Mesothelial cell of epicardium (in vitro differentiated cells): ENCODE measurements at places on chromosomes 1 and 21.

DNA sequence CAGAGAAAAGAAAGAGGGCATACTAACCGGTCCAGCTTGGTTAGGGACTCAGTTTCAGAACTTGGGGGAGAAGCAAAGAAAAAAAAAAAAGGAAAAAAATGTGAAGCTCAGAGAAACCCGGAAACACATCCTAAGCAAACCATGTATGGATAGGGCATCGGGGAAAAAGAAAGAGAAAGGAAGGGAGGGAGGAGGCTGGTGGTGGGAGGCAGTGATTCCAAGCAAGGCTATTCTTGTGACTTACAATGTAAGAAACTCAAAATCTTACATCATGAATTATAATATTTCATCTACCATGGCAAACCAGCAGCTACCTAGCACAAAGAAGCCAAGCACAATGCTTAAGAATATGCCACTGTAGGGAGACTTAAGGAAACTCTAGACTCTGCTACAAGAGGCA lies 60.3 kb downstream of the UBR4 start:
- H3K4me1 ChIP-seq, result no peaks in the 10 kb centered on the region
- no peak overlapping the region for H3K4me3 ChIP-seq

- H3K36me3 ChIP-seq, result no peaks in the 10 kb centered on the region
- H3K4me1 ChIP-seq, result peaks cover 22% of the 10 kb centered on the region
- peaks cover 1% of the 10 kb centered on the region for H3K27me3 ChIP-seq
- no peak overlapping the region for H3K27ac ChIP-seq
- no peak for DNase-seq
- H3K4me3 ChIP-seq, result no peak overlapping the region
Observed at GRCh38 chr21:34707876-34708325, 39.1 kb downstream of the CLIC6 start.

DNA sequence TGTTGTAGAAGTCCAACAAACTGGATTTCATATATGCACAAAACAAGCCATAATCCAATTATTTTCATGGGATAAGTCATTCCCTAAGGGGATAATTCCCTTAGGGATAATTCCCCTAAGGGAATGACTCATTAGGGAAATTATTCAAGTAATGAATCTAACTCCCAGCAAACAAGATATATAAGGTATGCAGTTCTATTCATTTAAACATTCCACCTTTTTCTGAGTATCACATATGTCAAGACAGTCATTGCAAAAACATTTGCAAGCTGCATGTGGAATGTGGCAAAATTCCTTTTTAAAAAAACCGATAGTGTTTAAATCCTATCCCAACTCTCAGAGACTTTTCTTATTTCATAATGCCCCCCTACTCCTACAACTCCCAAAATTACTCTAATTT lies 131.2 kb downstream of the AKT3 start:
- H3K4me3 ChIP-seq, result no peak overlapping the region
- H3K27me3 ChIP-seq, result no peaks in the 10 kb centered on the region
- no peak for DNase-seq

DNA sequence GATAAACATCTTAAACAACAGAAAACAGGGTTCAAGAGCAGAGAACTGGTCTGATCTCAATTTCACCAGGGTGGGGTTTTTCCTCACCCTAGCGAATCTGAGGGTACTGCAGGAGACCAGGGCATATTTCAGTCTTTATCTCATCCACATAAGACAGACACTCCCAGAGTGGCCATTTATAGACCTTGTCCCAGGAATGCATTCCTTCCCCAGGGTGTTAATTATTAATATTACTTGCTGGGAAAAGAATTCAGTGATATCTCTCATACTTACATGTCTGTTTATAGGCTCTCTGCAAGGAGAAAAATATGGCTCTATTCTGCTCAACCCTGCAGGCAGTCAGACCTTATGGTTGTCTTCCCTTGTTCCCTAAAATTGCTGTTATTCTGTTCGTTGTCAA lies 84.1 kb downstream of the LYPLAL1 start:
- H3K27me3 ChIP-seq, result no peaks in the 10 kb centered on the region
- H3K27ac ChIP-seq, result no peak overlapping the region
- peaks cover 35% of the 10 kb centered on the region for H3K36me3 ChIP-seq
- no peak overlapping the region for H3K4me3 ChIP-seq
- DNase-seq, result no peak

GRCh38 chr1:20367116-20367585 lies 76.5 kb downstream of the VWA5B1 start:
- H3K27me3 ChIP-seq, result peaks cover 96% of the 10 kb centered on the region
- peaks cover 8% of the 10 kb centered on the region for H3K4me1 ChIP-seq
- H3K27ac ChIP-seq, result no peak overlapping the region

- H3K27ac ChIP-seq, result no peak overlapping the region
- no peak overlapping the region for H3K4me3 ChIP-seq
- no peaks in the 10 kb centered on the region for H3K27me3 ChIP-seq
- DNase-seq, result no peak
- no peaks in the 10 kb centered on the region for H3K4me1 ChIP-seq
Observed at GRCh38 chr1:226957714-226958113, 17.6 kb downstream of the COQ8A start.

- DNase-seq, result no peak
- no peaks in the 10 kb centered on the region for H3K36me3 ChIP-seq
- no peaks in the 10 kb centered on the region for H3K27me3 ChIP-seq
- H3K4me3 ChIP-seq, result no peak overlapping the region
- no peak overlapping the region for H3K27ac ChIP-seq
Observed at GRCh38 chr1:157380523-157380922, 171.8 kb downstream of the FCRL5 start.

- no peak overlapping the region for H3K27ac ChIP-seq
- H3K4me1 ChIP-seq, result peaks cover 12% of the 10 kb centered on the region
- no peaks in the 10 kb centered on the region for H3K36me3 ChIP-seq
- DNase-seq, result no peak
- H3K27me3 ChIP-seq, result peaks cover 7% of the 10 kb centered on the region
Observed at GRCh38 chr1:57319165-57319564, 104.7 kb downstream of the DAB1 start.

DNA sequence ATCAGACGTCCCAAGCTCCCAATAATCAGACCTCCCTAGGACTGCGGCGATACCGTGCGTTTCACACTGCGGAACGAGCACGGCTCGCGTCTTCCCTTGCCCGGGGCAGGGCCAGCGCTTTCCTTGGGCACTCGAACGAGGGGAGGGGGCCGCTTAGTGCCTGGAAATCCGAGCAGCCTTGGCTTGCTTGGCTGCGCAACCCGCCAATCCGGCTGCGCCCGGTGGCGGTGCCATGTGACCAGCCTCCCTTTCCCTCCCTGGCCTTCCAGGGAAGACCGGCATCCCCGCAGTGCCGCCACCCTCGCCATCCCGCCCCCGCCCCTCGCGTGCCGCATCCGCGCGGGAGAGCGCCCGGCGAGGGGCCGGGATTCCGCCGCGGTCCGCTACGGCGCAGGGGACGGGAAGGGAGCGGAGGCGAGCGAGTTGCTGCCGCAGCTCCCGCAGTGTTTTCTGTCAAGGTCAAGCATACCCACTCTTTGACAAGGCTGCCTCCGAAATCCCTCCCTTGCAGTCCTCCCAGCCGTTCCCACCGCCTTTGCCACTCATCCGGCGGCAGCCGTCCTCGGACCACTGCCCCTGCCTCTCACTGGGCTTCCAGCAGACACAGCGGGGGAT lies 8.3 kb upstream of the RNF19B start:
- peaks cover 13% of the 10 kb centered on the region for H3K4me1 ChIP-seq
- H3K4me3 ChIP-seq, result peak overlapping the region; percentile 66
- H3K27me3 ChIP-seq, result peaks cover 25% of the 10 kb centered on the region
- H3K36me3 ChIP-seq, result peaks cover 2% of the 10 kb centered on the region
- H3K27ac ChIP-seq, result no peak overlapping the region
- peak; percentile 68 for DNase-seq

GRCh38 chr1:24745711-24746413 lies 615 bp downstream of the CLIC4 start:
- no peaks in the 10 kb centered on the region for H3K27me3 ChIP-seq
- H3K4me3 ChIP-seq, result peak overlapping the region; percentile 92
- H3K4me1 ChIP-seq, result peaks cover 57% of the 10 kb centered on the region
- peaks cover 8% of the 10 kb centered on the region for H3K36me3 ChIP-seq

DNA sequence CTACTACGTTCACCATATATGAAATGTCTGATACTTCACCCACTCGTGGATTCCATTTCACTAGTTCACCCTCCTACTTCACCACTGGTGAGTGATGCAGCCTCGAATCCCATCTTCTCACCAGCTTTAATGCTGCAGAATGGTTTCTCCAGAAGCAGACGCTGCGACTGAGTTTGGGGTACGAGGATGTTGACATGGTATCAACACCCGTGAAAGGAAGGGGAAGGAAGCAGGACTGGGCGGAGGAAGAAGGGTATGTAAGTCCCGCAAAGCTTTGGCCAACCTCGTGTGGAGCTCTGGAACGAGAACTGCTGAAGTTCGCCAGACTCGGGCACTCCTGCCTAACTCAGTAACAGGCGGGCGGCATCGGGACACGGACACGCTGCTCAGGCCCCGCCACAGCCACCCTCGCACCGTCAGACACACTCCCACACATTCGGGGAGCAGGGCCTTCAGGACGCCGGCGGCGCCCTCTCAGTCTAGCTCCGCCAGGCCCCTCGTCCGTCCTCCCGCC lies 833 bp upstream of the DIP2A start:
- peak overlapping the region; percentile 95 for H3K27ac ChIP-seq
- H3K4me1 ChIP-seq, result peaks cover 26% of the 10 kb centered on the region
- peaks cover 6% of the 10 kb centered on the region for H3K36me3 ChIP-seq
- H3K4me3 ChIP-seq, result peak overlapping the region; percentile 79

DNA sequence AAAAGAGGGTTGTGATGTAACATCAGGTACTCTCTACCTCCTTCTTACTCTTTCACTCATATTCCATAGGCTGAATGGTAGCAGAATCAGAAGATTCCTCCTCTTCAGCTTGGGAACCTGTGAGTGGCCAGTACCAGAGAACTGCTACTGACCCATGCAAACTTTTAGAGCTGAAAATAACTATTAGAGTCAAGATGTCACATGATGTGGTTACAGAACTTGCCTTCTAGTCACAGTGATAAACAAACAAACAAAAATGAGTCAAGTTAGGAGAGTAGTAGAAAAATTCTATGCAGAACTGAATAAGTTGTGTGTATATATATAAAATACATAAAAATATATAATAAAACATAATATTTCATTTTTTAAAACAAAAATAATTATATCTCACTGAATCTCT lies 47.6 kb upstream of the RGS1 start:
- DNase-seq, result no peak
- peaks cover 25% of the 10 kb centered on the region for H3K4me1 ChIP-seq
- no peaks in the 10 kb centered on the region for H3K27me3 ChIP-seq
- peaks cover 6% of the 10 kb centered on the region for H3K36me3 ChIP-seq
- no peak overlapping the region for H3K27ac ChIP-seq

GRCh38 chr1:109756848-109757521 lies 6.7 kb downstream of the EPS8L3 start:
- H3K27ac ChIP-seq, result no peak overlapping the region
- peak; percentile 33 for DNase-seq
- no peak overlapping the region for H3K4me3 ChIP-seq

GRCh38 chr21:35945089-35945671 lies 115.1 kb downstream of the SETD4 start:
- DNase-seq, result no peak
- H3K27me3 ChIP-seq, result peaks cover under 1% of the 10 kb centered on the region
- H3K4me3 ChIP-seq, result no peak overlapping the region
- H3K36me3 ChIP-seq, result no peaks in the 10 kb centered on the region
- H3K4me1 ChIP-seq, result peaks cover under 1% of the 10 kb centered on the region

- no peak for DNase-seq
- H3K36me3 ChIP-seq, result no peaks in the 10 kb centered on the region
- no peak overlapping the region for H3K27ac ChIP-seq
- peaks cover under 1% of the 10 kb centered on the region for H3K4me1 ChIP-seq
Observed at GRCh38 chr1:229856009-229856650, 210.9 kb upstream of the GALNT2 start.

GRCh38 chr1:15515022-15515663 lies 8.9 kb downstream of the CASP9 start:
- DNase-seq, result no peak
- H3K4me1 ChIP-seq, result no peaks in the 10 kb centered on the region
- H3K36me3 ChIP-seq, result peaks cover 34% of the 10 kb centered on the region
- no peaks in the 10 kb centered on the region for H3K27me3 ChIP-seq

DNA sequence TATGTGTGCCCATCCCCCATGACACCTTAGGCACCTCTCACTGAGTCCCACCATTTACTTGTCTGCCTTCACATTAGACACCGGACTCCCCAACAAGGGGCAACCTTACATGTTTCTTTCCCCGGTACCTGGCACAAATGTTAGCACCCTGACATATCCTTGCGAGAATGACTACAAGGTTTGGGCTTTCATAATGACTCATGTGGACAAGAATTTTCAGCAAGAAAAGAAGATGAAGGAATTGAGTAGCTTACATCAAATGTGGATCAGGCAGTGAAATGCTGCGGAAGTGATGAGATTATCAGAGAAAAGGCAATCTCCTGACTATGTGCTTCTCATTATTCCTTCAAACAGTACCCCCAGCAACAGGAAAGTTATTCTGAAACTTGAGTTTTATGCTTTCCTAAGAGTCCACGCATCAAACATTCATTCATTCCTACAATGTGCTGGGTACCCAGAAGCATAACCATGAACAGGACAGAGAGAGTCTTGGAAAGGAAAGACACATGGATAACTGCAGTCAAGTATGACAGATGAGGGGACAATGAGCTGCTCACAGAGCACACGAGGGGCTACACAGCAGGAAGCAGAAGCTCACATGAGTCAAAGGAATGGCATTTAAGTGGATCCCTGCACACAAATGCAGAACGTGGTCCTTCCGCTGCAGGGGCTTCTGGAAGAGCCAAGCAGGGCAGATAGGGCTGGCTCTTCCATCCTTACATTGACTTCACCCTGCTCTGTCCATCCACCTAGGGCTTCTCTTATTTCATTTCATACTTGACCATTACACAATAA lies 112.1 kb downstream of the PCNX2 start:
- H3K27ac ChIP-seq, result no peak overlapping the region
- H3K27me3 ChIP-seq, result no peaks in the 10 kb centered on the region
- H3K4me3 ChIP-seq, result no peak overlapping the region
- no peak for DNase-seq
- peaks cover 4% of the 10 kb centered on the region for H3K4me1 ChIP-seq

DNA sequence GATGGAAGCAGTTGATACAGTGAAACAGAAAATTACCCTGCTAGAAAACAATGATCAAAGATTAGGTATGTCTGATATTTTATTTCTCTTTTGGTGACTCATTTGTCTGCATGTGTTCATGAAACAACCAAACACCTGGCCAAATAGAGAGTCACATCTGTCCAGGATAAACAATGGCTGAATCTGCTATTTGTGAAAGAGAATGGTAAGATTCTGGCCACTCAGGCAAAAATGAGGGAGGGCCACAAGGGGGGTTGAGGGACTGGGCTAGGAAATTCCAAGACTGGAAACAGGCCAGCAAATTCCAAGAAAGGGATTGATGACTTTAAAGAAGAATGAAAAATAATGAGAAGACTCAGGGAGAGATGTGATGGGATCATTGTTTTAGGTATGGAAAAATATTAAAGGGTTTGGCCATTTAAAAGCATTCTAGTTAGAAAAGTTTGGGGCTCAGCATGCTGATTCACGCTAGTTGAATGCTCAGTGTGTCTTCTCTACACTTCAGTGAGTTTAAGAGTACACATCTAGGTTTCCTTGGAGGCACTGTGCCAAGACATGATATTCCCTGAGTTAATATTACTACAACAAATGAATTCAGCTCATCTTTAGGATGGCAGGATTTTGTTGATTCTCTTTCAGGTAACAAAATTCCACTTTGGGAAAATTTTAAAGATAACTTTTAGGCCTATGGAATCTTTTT lies 44.9 kb downstream of the TRAF5 start:
- H3K27ac ChIP-seq, result no peak overlapping the region
- H3K27me3 ChIP-seq, result no peaks in the 10 kb centered on the region
- peaks cover 4% of the 10 kb centered on the region for H3K4me1 ChIP-seq
- peaks cover 25% of the 10 kb centered on the region for H3K36me3 ChIP-seq
- no peak for DNase-seq
- no peak overlapping the region for H3K4me3 ChIP-seq
